ENCODE measurements at places on chromosomes 16 and 17.

- DNase-seq: no peak
These were observed 29.2 kb upstream of the NKD1 start for GRCh38 chr16:50519001-50519400.

DNA sequence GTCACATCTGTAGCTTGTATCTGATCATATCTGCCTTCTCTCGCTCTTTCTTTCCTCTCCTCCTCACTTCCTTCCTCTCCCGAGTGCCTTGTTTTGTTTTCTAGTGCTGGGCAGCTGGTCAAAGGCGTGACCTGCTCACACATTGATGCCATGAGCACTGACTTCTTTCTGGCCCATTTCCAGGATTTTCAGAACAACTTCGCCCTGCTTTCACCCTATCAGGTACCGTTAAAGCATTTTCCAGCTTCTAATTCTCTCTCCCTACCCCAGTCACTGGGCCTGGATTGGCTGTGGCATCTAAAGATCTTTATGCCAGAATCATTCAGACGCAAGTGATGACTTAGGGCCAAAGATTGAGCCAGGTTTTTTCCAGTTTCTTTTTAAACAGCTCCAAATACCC, 55.5 kb downstream of the OTOA start:
- no peak for DNase-seq

DNA sequence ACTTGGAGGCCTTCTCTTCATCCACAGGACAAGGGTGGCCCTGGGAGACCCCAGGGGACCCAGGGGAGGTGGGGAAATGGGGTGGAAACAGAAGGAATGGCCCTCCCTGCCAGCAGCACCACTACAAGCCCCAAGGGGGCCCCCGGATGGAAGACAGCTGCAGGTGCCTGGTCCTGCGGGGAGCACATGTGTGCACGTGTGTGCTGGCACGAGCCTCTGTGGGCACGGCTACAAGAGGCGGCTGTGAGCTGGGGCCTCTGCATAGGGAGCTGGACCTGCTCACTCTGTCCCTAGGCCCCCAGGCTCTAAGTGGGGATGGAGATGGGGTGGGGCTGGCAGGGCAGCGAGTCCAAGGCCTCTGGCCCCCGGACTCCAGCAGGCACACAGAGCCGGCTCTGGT, 13.2 kb upstream of the AATK start:
- no peak for DNase-seq

DNA sequence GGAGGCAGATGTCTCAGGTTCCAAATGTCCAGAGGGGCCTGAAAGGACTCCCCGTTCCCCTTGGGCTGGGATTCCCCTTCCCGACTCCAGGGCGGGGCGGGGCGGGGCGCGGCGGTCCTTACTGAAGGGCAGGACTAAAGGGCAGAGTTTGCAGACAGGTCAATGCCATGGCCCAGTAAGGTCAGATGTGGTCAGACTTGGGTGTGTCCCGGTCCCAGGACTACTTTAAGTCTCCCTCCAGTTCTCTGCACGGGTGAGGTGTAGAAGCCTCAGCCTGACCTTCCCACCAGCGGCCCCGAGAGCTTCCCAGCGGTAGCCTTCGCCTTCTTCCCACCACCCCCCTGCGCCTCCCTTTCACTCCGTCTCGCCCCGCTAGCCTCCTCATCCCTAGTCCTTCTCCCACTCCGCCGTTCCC, 532 bp downstream of the KDM6B start:
- DNase-seq: no peak

- no peak for DNase-seq
These were observed 5.9 kb upstream of the KPNA2 start for GRCh38 chr17:68029512-68030215.

GRCh38 chr17:57282296-57282695, 26.0 kb downstream of the MSI2 start:
- DNase-seq: no peak

- peak; percentile 8 for DNase-seq
These were observed 392.9 kb upstream of the EEF2KMT start for GRCh38 chr16:5490499-5490898.

GRCh38 chr17:43533699-43534098, 12.4 kb downstream of the ETV4 start:
- no peak for DNase-seq

GRCh38 chr17:61410141-61411010, 10.7 kb downstream of the TBX2 start:
- no peak for DNase-seq

GRCh38 chr17:17189559-17189958, 16.6 kb downstream of the PLD6 start:
- no peak for DNase-seq

DNA sequence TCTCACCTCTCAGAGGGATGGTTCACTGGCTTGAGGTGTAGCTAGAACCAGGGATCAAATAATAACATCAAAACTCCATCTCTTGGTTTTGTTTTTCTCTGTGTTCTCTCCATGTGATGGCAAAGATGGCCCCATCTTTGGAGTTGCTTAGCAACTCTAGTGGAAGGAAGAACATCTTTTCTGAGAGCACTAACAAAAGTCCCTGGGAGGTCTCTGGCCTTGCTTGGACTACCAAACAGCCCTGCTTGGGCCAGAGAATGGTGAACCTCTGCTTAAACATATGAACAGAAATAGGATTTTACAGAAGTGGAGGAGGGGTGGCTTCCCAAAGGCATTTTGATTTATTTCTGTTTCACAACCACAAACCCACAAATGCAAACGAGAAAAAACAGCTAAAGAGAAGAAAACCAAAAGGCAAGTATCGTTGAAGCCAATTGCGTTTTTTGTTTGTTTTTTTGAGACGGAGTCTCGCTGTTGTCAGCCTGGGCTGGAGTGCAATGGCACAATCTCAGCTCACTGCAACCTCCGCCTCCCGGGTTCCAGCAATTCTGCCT, 13.2 kb downstream of the GABARAPL2 start:
- no peak for DNase-seq

DNA sequence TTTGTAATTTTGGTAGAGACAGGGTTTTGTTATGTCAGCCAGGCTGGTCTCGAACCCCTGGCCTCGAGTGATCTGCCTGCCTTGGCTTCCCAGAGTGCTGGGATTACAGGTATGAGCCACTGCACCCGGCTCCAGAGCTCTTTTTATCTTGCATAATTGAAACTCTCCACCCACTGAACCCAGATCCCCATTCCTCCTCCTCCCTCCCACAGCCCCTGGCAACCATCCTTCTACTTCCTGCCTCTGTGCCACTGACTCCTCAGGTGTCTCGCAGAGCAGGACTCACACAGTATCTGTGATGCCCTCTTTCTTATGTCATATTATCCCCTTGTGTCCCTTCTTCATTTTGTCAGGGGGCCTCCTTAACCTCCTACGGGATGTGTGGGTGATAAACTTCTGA, 340.7 kb downstream of the SLC39A11 start:
- DNase-seq: no peak

DNA sequence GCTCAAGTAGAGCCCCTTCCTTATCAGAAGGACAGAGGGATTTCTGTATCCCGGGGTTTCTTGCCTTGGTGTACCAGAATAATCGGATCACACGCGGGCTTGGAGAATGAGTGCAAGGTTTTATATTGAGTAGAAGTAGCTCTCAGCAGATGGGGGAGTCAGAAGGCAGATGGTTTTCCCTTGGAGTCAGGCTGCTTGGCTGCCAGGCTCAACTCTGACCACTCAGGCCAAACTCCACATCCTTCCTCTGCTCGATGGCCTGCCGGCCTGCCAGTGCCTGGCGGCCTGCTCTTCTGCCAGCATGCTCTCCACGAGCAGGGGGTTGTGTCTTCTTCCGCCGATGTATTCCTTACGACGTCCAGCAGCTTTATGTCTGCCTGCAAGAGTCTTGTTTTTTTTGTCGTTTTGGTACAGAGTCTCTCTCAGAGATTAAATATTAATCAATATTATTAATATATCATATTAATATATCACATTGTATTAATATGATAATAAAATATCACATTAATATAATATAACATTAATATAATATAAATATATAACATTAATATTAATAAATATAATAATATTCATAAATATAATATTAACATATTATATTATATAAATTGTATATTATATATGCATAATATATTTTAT, 229.2 kb upstream of the WSCD1 start:
- DNase-seq: no peak

- DNase-seq: no peak
These were observed 3.7 kb downstream of the ACLY start for GRCh38 chr17:41915020-41915419.

- DNase-seq: no peak
These were observed 24.9 kb upstream of the BEAN1 start for GRCh38 chr16:66402166-66402565.

DNA sequence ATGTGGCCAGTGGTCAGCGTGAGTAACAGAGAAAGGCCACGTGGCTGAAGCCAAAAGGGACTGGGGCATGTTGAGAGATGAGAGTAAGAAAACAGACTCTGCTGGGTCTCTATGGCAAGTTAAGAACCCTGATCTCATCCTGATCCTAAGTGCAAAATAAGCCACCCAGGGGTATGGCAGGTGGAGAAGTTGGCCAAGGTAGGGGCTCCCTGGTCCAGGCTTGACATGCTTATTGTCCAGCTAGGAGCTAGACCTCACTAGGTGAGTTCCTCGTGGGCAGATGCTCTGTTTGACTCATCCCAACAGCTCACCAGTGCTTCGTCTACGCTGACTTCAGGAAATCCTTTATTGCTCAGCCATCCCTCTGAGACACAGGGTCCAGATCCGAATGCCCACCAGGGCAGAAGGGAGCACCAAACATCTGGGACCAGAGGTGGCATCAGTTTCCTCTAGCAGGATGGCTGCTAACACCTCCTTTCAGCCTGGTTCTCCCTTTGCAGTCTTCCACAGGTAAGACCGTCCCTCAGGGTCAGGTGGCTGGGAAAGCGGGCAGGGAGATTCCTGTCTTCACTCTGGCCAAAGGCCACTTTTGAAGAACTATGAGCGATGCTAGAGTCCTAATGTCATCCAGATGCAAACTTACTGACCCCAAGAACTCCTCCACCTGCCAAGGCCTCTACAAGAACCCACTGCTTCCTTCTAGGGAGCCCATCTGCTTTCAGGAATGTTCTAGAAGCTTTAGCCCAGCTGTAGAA, 99.5 kb downstream of the CDYL2 start:
- DNase-seq: no peak

DNA sequence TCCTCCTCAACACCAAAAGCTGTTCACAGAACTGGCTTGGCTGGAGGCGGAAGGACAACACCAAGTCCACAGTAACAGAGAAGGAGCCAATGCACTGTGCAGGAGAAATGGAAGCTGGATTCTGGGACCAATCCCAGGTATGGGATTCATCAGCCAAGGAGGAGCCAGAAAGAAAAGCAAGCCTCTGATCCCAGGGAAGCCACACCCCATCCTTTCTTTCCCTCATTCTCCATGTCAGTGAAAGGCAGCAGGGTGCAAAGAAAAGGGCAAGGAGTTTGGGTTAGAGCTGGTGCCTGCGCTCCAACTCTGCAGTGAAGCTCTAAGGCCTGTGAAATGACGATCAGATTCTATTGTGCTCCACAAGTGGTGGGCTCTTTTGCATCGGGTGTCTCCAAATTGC, 11.0 kb downstream of the DCAKD start:
- no peak for DNase-seq

DNA sequence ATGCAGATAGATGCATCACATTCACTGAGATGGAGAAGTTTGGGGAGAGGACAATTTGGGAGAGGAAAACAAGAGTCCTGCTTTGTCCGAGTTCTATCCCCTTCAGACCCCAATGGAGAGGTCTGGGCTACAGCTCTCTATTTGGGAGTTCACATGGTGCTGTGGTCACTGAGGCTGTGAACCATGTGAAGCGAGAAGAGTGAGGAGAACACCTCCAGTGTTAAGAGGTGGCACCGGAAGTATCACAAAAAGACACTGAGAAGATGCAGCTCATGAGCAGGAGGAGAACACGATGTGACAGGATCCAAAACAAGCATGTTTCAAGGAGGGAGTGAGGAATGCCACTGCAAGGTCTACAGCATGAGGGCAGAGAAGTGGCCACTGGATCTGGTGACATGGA, 39.7 kb downstream of the PIK3R5 start:
- DNase-seq: no peak

GRCh38 chr17:4806456-4806776, 536 bp upstream of the PLD2 start:
- no peak for DNase-seq

DNA sequence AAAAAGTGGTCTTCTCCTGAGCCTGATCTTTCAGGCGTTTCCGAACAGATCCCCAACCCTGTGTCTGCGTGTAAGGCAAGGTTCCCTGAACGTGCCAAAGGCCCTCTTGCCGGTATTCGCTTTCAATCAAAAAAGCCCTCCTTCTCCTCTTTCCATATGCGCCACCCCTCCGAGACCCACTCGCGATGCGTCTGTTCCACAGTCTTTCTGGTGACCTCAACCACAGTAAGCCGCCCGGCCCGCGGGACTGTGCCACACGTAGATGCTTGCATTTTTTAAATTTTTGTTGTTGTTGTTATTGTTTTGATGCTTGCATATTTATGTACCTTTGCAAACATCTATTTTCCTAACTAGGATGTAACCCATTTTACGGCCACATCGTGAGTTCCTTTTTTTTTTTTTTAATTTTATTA, 607 bp upstream of the PRPSAP1 start:
- DNase-seq: no peak

- no peak for DNase-seq
These were observed 364.1 kb downstream of the WWOX start for GRCh38 chr16:78463591-78463990.

DNA sequence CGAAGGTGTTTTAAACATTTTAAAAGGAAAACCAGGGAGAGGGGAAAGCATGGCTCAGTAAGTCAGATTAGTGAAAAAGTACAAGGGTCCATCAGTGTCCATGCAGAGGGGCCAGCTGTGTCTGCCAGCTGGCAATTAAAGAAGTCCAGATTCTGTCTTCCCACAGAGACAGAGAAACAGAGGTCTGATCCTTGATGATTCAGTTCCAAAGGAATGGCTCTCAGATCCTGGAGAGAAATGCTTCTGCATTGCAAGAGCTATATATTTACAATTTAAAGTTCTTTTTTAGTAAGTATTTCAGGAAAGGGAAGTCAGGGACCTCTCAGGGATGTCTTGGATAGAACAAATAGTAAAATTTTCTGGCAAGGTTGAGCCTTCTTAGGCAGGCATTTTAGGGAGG, 56.2 kb downstream of the HSD17B2 start:
- DNase-seq: no peak

DNA sequence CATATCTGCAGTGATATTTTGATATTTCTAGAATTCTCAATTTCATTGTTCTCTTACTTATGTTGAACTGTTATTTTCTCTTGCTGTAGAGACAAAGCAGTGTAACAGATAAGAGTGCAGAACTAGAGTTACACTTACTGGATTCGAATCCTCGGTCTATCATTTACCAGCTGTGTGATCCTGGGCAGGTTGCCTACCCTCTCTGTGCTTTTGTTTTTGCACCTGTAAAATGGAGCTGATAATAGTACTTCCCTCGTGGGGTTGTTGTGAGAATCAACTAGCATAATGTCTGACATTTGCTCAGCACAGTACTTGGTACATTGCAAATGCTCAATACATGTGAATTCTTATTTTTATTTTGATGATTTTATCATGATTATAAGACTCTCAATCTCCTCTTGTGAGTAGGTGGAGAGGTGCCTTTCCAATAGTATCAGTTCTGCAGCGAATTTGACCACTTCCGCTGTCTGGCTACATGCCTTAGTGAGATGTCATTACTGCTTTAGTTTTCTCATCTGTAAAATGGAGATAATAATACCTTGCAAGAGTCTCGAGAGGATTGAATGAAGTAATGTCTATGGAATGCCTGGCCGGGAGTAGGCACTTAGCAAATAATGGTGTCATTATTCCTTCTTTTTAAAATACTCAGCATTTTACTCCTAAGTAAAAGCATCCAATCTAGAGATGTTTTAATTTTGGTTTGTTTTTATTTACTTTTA, 312.2 kb upstream of the MAF start:
- DNase-seq: no peak

Data from stimulated activated CD4-positive, alpha-beta T cell treated with anti-CD3 and anti-CD28 coated beads, Interleukin-12 subunit alpha, Interleukin-12 subunit beta, amount 100 ng/mL, for 24 hours (primary cell).